IMR-90 (cell line): ENCODE measurements at places on chromosomes 13 and 19. TPM values are rescaled to one million over a fixed set of nuclear protein-coding genes. Genes with fewer than 3 reads are reported as not detected.

PEAK3 gene
- 0.09 and 0.19 TPM in 2 replicates for polyA plus RNA-seq

GRCh38 chr13:42373048-42373812 is 101.3 kb downstream of the AKAP11 start:
- no peak for DNase-seq

HSPB6 gene
- 188 and 206 TPM in 2 replicates for polyA plus RNA-seq

OR2Z1 gene
- polyA plus RNA-seq: not detected in 2 replicates

DNA sequence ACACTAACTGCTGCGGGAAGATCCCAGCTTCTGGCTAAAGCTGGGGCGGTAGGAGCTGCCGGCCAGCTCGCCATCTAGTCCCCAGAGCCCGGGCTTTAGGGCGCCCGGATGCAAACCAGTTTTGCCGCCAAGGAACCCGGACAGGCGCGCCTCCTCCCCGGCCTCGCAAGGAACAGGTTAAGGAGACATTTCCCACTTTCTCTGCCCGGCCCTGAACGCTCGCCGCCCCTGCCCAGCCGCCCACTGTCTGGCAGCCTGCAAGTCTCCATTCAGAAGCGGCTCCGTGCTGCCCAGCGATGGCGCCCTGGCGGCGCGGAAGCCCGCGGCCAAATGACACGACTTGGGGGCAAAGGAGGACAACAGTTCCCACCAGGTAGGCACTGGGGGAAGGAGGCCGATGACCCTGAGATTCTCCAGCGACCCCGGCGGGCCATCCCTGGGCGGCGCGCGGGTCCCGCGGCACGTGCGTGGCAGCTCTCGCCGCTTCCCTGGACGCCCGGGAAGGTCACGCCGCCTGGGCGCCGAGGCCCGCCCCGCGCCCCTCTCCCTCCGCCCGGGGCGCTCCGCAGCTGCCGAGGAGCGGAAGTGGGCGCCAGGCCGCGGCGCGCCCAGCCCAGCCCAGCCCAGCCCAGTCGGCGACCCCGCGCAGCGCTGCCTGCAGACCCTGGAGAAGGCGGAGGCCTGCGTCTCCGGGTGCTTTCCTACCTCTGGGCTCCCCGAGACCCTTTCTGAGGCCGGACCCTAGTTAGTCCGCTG is 42.2 kb upstream of the HNRNPA1L2 start:
- DNase-seq: peak; percentile 13

CRB3 gene
- polyA plus RNA-seq: not detected in 2 replicates

CAB39L gene
- polyA plus RNA-seq: 6.6 and 8.5 TPM in 2 replicates

DNA sequence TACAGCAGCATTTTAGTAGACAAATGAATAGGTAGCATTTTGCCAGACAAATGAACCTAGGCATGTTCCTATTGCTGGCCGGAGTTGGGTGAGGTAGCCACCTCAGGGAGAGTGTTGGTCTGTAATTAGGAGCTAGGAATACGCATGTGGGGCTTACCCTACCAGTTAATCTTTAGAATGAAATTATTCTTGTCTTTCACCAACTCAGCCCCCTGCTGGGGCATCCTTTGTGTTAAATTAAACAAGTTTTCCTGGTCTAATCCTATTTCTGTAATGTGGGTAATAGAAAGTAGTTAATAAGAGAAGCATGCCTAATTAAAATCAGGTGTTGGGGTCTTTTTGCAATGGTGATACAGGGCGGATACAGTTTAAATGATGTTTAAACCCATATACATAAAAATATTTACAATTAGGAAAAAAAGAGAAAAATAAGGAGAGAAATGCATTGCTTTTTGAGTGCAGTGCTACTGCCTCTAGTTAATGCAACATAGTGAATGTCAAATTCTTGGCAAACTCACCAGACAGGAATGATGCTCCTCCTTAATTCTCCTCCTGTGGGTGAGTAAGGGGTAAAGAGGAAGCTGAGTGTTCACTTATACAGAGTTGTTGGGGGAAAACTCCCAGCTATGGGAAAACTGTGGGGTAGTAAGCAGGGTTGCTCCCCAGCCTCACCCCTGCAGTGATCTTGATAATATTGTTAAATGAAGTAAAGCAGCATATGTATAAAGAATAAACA is 276.4 kb upstream of the EDNRB start:
- DNase-seq: peak; percentile 69

GRCh38 chr19:31658993-31659896 is 310.0 kb upstream of the TSHZ3 start:
- no peak for DNase-seq

BCAM gene
- 27.5 and 35.7 TPM in 2 replicates for polyA plus RNA-seq

ZNF763 gene
- polyA plus RNA-seq: 0.75 and 0.94 TPM in 2 replicates

DNA sequence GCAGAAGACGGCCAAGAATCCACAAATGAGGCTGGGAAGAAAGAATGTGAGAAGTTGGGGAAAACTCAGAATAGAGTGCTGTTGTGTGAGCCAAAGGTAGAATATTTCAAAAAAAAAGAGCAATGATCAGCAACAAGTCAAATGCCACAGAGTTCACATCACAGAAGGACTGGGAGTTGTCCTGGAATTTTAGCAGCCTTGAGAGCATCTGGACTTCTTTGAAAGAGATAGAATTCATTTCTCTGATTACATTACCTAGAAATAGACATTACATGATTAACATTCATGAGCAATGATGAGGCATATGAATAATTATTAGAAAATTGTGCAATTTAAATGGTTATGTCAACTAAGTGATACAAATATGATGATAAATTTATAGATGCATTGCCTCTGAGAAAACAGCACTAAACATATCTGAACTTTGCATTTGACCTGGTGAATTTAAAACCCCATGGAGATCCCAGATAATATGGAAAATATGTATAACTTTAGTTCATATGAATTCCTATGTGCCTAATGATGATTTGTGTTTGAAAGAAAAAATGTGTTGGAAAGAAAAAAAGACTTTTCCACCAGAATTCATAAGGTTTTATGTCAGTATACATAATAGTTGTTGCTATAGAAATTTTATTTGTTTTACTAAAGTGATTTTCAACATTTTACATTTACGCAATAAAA is 186.2 kb downstream of the POSTN start:
- peak; percentile 74 for DNase-seq

- DNase-seq: no peak
Measured at GRCh38 chr19:6213266-6213595, 66.5 kb downstream of the MLLT1 start.

GRCh38 chr19:3963458-3964255 is 7.2 kb downstream of the DAPK3 start:
- DNase-seq: no peak

MAST1 gene
- polyA plus RNA-seq: 0.44 and 0.56 TPM in 2 replicates

ZNF541 gene
- not detected in 2 replicates for polyA plus RNA-seq

CAMSAP3 gene
- not detected in 2 replicates for polyA plus RNA-seq

LRRC63 gene
- not detected in 2 replicates for polyA plus RNA-seq

GRCh38 chr19:12806242-12807081 is at the start of gene RNASEH2A:
TSS of gene RNASEH2A (plus strand) at chr19:12806584. CDS start at chr19:12806674, 90 bp downstream.
- DNase-seq: peak; percentile 86

DNA sequence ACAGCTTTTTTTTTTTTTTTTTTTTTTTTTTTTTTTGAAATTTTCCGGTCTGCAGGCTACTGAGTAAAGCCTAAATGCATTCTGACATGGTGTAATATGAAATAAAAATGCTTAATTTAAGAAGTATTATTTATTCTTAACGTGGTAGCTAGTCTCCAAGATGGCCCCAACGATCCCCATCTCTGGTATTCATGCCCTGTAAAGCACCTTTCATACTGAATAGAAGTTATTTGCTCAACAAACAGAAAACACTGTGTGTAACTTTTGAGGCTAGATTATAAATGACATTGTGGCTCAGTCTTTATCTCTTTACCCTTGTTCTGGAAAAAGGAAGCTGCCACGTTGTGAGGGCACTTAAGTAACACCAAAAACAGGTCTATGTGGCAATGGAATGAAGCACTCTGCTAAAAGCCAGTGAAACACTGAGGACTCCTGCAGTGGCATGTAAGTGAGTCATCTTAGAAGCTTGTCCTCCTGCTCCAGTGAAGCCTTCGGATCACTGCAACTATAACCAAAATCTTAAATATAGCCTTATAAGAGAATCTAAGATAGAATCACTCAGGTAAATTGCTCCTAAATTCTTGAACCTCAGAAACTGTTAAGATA is 128.7 kb downstream of the UGGT2 start:
- DNase-seq: peak; percentile 86

DNA sequence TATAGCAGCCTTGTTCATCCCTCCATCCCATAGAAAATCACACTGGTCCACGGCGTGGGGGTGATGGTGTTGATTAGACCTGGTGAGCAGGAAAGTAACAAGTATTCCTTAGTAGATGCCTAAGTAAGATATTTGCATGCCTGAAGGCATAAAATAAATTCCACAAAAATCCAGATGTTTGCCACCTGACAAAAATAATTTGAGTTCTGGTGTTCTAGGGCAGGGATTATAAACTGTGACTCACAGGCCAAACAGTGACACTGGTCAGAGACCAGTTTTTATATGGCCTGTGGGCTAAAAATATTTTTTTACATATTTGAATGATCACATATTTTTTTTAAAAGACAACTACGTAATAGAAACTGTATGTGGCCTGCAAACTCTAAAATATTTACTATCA is 310.7 kb downstream of the RFC3 start:
- DNase-seq: no peak

RELB gene
- polyA plus RNA-seq: 17.2 and 19.9 TPM in 2 replicates

- DNase-seq: no peak
Measured at GRCh38 chr13:33003458-33004019, 12.7 kb upstream of the KL start.

GRCh38 chr13:66618702-66619101 is 611.4 kb downstream of the PCDH9 start:
- DNase-seq: peak; percentile 63

DNA sequence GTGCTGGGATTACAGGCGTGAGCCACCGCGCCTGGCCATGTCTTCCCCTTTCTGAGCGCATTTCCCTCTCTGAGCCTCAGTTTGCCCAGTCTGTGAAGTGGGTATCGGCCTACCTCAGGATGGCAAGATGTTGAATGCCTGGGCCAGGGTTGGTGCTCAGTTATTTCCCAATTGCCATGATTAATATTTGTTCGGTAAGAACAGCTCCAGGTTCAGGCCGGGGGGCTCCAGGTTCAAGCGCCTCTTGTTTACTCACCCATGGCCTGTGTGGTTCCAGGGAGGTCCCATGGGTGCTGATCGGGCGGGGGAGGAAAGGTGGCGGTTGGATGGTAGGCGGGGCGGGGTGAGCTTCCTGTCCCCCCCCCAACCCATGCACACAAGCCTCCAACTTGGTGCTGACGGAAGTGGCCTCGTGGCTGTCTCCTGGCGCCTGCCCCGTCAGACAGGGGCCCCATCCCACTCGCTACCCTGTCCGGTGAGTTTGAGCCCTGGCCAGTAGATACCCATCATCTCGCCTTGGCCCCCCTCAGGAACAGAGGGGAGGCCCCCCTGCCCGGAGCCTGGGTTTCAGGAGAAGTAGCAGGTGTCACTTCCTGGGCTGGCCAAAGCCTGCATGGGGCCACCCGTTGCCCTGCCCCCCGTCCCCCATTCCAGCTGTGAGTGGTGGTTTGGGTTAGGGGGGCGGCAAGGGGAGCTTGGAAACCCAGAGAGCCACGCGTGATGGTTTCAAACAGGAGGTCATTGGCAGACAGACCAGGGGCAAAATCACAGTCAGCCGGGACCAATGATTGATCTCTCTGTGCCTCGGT is at the start of gene FCHO1:
TSS of gene FCHO1 (plus strand) at position 375 of the 809 bp plus-strand sequence. CDS start 3,688 bp downstream, outside the sequence.
- no peak for DNase-seq

SIGLEC12 gene
- not detected in 2 replicates for polyA plus RNA-seq

DNA sequence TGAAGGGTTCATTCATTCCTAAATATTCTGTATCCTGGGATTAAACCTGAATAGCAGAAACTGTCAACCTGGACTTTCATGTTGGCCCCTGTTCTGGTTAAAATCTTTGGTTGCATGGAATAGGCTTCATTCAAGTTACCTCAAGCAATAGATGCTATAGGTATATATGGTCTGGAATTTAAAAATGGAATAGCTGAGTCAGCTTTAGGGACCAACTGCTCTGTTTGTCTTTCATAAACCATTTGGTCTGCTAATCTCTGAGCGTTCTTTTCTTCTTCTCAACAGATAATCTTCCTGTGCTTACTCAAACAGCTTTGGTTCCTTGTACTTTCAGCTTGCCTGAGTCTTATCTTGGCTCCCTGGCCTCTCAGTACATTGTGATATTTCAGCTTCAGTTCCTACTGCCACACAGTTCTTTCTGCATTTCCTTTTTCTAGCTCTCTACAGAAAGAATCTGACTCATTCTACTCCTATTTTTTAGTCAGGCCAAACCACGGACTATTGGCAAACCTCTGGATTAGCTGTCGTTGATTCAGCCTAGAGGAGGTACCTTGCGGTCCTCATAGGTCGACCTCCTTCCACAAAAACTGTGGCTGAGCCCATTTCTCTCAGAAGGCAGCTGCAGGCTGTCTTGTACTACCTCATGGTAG is 35.9 kb upstream of the MAB21L1 start:
- DNase-seq: peak; percentile 90

FGF22 gene
- 0.14 and 0.24 TPM in 2 replicates for polyA plus RNA-seq

GRCh38 chr13:30108216-30108912 is 199.0 kb downstream of the KATNAL1 start:
- no peak for DNase-seq

DNA sequence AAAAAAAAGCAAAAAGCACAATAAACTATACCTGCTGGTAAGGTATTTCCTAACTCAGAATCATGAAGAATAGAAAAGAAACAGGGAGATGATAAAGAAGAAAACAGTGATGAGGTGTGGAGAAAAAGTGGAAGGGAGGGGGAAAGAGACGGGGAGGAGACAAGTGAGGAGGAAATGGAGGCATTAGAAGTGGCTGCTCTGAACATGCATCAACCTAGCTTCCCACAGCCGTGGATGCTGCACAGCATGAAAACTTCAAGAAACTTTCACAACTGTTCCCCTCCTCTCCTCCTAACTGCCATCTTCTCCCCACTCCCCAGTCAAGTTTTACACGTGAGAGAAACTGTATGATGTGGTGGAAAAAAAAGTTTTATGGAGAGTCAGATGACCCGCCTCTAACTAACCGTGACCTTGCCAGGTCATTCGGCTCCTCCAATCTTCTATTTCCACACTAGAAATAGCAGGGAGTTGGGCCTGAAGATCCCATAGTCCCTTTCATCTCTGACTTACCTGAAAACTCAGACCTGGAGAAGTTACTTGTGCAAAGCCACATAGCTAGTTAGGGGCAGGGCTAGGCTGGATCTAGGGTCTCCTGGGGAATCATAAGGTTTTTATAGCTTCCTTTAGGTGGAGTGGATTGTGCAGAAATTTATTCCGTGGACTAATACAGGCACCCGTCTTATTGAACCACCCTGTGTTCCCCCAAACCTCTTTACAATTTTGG is 461.9 kb downstream of the KLF5 start:
- DNase-seq: no peak
